ENCODE measurements at places on chromosomes 5 and 9.

GRCh38 chr5:9188131-9188530 lies 357.7 kb downstream of the SEMA5A start:
- DNase-seq, result no peak

DNA sequence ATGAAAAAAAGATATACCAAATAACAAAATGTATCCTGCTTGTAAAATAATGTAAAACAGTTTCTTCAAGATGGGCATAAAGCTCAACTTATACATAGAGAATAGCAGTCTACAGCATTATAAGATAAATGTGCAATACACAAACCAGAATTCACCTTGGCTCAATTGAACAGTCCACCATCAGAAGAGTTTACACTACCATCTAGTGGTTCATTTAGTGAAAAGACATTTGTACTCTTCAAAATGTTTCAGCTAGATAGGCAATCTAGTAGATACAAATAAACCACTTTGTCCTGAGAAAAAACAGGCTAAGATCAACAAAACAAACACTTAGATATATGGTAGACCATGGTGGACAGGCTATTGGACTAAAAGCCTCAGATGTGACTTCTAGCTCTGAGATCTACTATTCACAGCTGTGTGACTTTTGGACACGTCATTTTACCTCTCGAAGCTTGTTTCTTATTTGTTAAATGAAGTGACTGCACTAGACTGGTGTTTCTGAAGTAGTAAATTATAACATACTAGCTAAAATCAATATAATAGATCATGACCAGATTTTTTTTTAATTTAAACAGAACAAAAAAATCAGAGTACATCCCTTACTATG lies 22.1 kb upstream of the TPD52L3 start:
- DNase-seq, result no peak

DNA sequence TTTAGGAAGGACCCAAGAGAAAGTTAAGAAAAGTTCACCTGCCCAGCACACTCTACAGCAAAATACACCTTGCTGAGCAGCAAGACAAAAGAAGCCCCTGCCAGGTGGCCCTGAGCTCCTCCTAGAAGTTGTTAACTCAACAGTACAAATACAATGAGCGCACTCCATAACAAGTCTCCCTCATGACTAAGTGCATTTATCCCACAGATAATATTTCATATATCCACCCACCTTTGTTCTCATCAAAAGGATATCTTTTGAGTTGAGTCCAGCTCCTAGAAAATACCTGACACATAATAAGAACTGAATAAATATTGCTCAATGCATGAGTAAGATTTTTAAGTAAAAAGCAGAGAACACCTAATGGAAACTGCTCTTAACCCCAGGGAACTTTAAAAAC lies 73.3 kb downstream of the ABCA1 start:
- DNase-seq, result no peak

GRCh38 chr5:34522599-34523386 lies 133.3 kb upstream of the RAI14 start:
- no peak for DNase-seq

DNA sequence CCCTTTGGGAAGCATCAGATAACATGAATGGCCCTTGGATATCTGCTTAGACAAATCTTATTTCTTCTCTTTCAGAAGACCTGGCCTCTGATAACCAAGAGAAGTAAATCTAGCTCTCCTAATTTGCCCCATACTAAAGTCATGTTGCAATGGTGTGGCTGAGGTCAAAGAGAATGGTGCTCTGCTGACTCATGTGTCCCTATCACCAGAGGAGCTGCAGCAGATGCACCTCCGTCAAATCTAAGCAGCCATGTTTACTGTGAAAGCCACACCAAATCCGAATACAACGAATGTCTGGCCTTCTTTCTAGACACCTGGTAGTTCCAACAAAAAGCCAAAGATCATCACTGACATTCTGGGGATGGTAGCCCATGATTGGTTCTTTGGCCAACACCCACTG lies 23.2 kb downstream of the RETREG1 start:
- no peak for DNase-seq

DNA sequence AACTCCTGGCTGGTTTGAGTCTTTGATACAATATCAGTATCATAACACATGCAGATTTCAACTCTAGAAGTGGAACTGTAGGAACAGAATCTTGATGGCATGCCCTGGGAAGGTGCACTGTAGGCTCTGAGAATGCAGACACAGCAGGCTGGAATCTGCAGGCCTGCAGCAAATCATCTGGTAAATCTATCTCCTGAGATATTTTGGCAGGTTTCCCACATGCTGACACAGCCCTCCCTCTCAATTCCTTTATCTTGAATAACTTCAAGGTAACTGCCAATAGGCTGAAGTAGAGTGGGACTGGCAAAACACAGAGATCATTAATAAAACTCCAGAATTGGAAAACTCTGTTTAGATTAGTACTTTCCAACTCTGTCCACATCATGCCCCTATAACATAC lies 177.8 kb upstream of the PCSK5 start:
- DNase-seq, result no peak

GRCh38 chr5:163659568-163659902 lies 154.1 kb downstream of the MAT2B start:
- no peak for DNase-seq

- no peak for DNase-seq
Measured at GRCh38 chr9:35832814-35833213, 3.8 kb downstream of the TMEM8B start.

DNA sequence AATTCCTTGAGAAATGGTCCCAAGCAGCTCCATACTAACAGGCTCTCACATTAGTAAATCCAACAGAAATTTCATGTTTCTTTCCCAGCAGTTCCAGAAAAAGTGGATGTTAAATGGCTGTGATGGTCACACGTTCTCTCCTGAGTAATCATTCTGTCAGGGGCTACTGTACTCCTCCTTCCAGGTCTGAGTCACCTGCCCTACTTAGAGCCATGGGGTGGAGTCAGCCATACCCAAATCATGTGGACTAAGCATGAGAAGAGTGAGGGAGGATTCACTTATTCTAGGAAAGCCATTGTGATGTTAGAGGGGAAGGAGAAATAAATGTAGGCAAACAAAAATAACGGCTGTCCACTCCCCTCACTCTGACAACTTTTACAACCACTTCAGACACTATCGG lies 547.2 kb downstream of the CSNK1G3 start:
- no peak for DNase-seq
